ENCODE measurements at places on chromosomes 13 and 19. TPM values are rescaled to one million over a fixed set of nuclear protein-coding genes. Genes with fewer than 3 reads are reported as not detected.

Gene RGL3
- polyA plus RNA-seq = 6.5 TPM

DNA sequence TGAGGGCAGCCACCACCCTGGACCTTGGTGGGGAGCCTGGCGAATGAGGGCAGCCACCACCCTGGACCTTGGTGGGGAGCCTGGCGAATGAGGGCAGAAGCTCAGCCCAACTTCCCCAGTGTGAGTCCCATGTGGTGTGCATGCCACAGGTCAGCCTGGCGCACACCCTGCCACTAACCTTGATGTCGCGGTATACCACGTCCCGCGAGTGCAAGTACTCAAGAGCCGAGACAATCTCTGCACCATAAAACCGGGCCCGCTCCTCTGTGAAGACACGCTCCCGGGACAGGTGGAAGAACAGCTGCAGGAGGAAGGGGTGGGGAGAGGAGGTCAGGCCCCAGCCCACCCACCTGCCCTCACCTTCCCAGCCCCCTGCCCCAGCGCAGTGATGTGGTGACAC is 11.3 kb upstream of the CCNP start:
- no peak for DNase-seq

- DNase-seq = no peak
Measured at GRCh38 chr13:97259798-97260714, 37.9 kb downstream of the MBNL2 start.

DNA sequence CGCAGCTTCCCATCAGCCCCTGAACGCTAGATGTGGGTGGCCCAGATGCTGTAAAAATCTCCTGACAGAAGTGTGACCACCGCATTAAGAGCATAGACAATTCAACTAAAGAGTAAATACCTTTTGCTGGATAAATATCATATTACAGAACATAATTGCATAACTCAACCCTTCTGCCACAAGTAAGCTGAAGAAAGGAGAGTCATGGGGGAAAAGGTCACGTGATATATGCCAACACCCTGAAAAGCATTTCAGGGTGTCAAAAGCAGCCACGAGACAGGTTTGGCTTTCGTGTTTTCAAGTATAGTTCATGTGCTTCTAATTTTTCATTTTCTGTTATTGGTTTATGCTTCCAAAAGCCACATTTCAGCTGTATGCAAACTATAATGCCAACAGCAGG is 71.3 kb downstream of the LHFPL6 start:
- no peak for DNase-seq

DNA sequence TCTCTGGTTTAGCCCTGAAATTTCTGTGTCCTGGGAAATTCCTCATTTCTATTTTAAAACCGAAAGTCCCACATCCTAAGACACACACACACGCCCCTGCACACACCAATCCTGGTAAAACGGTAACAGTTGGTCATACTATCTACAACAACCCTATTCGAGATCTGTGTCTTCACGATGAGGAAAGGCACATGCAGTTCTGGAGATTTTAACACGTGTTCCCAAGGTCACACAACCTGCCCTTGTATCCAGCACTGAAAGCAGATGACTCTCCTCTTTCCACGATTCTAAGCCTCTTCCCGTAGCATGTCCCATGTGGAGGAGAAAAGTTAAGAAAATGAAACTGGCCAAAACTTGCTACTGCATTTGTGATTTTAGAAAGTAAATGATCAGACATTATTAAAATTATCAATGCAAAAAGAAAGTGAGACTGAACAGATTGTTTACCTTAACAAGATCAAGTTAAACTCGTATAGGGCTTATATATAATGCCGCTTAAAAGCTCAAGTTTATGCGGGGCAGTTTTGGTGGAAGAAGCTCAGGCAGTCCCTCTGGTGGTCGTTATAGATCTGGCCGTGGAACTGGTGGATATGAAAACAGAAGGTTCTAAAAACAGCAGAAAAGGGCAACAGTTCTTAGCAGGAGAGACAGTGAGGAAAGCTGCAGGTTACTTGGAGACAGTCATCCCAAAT is 32.7 kb downstream of the VSTM1 start:
- no peak for DNase-seq

DNA sequence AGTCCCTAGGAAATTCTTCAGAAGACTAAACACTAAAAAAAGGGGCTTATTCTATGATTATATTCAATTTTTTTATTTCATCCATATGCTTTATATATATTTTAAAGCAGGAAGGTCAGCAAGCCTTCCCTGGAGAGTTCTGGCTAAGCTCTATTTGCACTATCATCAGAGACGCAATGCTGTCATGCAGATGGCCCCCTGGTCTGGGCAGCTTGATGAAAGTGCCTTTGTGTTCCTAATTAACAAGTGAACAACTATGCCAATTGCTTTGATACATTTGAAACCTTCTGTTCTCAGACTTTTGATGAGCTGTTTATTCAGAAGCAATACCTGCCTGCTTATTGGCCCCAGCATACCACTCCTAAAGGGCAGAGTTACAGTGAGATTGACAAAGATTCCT is 1344.6 kb downstream of the OLFM4 start:
- no peak for DNase-seq

DNA sequence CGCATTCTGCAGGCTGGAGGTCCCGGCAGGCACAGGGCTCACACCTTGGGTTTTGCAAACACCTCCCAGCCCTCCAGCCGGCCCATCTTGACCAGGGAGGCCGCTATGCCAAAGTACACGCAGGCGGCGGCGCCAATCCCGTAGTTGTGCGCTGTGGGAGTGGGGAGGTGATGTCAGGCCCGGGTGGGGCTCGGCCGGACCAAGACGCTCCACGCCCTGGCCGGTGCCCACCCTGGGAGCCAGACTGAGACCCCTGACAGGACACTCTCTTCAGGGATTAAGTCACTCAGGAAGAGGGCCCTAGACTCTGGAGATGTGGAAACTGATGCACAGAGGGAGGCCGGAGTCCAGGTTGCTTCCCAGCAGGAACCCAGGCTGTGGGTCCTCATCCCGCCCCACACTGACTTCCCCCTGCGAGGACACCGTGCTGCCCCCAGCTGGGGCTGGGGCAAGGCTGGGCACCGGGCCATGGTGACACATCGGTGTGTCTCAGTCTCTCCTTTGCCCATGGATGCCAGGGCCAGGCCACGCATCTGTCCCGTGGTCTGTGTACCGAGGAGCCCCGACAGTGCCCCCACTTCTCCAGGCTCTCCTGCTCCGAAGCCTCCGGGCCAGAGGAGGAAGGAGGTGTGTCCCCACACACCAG is 8.8 kb downstream of the NDUFA11 start:
- DNase-seq = no peak

GRCh38 chr19:30696514-30696913 is 324.3 kb downstream of the ZNF536 start:
- DNase-seq = no peak

GRCh38 chr13:81203783-81204182 is 862.9 kb upstream of the SPRY2 start:
- no peak for DNase-seq

- DNase-seq = no peak
Measured at GRCh38 chr19:49591731-49592485, 926 bp downstream of the PRR12 start.

Gene SERP2
- 5.7 TPM for polyA plus RNA-seq

DNA sequence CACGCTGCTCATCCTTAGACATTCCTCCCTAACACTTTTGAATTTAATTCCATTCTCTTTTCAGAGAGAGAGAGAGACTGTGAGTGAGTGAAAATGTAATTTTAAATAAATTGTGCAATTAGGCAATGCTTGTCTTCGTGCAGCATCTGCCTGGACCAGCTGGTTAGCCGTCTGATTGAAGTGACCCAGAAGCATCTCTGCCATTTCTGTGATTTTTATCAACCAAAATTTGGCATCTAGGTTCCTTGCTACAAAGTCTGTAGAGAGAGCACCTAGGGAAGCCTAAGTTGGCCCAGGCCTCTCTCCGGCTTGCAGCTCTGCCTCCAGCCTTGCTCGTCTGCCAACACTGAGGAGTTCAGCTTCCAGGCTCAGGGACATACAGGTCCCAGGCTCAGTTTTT is 138.6 kb upstream of the GPR12 start:
- no peak for DNase-seq

Gene FPR3
- polyA plus RNA-seq = 5.8 TPM

DNA sequence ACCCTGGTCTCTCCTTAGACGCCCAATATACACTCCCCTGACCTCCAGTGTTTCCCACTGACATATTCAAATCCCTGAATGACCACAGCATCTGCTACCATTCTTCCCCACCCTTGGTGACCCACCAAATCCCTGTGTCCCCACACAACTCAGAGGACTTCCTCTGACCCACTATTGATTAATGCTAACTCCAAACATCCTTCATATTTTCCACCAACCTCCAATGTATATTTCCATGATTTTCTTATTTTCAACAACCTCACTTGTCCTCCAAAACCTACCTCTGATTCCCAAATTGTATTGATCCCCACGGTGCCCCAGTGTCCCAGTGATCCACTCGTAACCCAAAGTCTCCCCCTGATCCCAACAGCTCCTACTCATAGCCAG is 526 bp upstream of the DMWD start:
- no peak for DNase-seq

DNA sequence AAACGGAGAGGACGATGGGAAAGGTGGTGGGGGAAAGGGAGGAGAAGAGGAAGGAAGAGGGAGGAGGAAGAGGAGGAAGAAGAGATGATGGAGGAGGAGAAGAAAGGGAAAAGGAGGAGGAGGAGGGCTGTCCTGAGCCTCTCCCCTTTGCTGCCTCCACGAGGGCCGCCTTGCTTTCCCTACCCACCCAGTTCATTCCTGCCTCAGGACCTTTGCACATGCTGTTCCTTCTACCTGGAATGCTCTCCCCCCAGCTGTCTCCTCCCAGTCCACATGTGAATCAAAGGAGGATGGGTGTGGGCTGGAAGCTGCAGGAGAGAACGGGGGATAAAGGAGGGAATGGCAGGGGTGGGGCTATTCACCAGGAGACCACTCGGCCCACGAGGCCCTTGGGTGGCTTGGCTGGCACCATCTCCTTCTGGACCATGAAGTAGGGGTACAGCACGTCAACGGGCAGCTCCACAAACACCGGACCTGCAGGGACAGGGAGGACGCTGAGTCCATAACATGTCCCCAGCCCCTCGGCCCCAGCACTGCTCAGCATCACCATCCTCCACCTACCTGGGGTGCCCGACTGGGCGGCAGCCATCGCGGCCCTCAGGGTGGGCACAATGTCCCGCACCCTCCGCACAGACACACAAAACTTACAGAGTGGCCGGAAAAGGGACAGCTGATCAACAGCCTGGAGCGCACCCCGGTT is 15.3 kb downstream of the SYDE1 start:
- no peak for DNase-seq

Gene CD209
- polyA plus RNA-seq = 5.3 TPM

Gene NKPD1
- 0.37 TPM for polyA plus RNA-seq

Gene IGFL3
- not detected for polyA plus RNA-seq

GRCh38 chr19:41323430-41324125 is 13.6 kb downstream of the CCDC97 start:
- DNase-seq = no peak

DNA sequence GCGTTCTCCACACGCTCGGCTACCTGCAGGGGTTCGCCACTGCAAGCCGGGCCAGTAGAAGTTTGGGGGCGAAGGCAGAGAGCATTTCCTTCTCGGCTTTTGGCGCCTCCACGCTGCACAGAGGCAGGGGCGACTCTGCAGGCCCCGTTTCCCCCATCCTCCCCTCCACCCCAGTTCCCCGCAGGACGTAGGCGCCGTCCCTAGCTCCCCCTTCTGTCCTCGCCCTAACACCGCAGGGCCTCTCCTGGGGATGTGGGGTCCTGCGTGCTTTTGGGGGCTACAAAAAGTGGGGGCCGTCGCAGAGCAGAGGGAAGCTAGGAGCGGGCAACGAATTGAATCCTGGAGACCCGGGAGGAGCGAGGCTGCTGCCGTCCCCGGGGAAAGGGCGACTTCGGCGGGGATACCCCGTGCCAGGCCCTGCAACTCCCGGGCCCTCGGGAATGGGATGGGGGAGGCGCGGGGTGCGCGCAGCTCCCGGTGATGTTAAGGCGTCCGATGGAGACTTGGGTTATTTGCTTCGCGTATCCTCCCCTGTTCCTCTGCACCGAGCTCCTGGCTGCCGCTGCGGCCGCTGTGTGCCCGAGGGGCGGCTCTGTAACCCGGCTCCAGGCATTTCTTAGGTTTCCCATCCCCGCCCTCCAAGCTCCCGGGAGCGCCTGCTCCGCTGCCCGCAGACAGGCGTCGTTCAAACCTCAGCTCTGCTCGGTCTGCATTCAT is 255.9 kb upstream of the SOX21 start:
- no peak for DNase-seq

DNA sequence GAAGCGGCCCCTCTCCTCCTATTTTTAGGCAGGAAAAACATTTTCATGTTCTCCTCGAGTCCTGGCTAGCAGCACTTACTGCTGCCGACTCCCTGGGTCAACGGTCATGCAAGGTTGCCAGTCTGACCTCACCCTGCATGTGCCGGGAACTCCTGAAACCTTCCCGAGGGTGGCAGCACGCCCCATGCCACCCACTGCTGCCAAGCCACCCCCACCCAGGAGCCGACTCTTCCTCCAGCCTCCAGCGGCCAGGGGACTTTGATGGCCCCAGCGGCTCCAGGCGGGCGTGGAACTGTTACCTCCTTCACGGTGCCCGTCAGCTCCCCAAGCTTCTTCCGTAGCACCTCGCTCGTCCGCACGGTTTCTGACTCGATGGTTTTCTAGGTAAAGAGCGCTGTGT is 8.7 kb downstream of the TIMM44 start:
- no peak for DNase-seq

Gene CAPN12
- polyA plus RNA-seq = 3.2 TPM

Gene F2RL3
- polyA plus RNA-seq = 5.4 TPM

Gene CEACAM6
- polyA plus RNA-seq = not detected

GRCh38 chr13:60662595-60662994 is 265.6 kb downstream of the TDRD3 start:
- DNase-seq = no peak

- no peak for DNase-seq
Measured at GRCh38 chr19:47020992-47021496, 1.4 kb downstream of the NPAS1 start.

DNA sequence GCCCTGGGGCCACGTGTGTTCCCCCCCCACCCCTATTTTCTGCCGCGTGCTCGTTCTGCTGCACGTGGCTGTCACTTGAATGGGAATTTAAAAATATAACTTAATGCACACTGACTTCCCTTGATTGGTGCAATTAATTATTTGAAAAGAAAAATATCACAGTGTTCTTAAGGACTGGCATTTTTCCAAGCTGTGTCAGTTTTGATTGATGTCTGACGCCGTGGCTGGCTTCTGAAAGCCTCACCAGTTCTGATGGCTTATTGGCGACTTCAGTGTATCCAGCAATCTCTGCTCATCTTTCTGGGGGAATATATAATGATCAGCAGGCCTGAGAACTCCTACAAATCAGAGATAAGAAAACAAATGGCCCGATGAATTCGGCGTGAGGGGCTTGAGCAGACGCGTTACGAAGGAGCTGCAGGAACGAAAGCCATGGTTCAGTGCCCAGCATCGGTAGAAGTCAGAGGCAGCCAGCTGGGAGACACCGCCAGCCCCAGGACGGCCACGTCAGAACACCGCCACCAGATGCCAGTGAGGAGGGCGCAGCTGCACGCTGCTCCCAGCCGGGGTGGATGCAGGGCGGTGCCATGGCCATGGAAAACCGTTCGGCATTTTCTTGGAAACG is 111.2 kb downstream of the KDM4B start:
- DNase-seq = no peak

Gene MPHOSPH8
- 34.3 TPM for polyA plus RNA-seq

GRCh38 chr13:78602561-78603239 is 652 bp downstream of the POU4F1 start:
- no peak for DNase-seq

Gene BCL2L12
- polyA plus RNA-seq = 23.6 TPM

Gene FFAR2
- polyA plus RNA-seq = 0.05 TPM

Gene ZNF729
- not detected for polyA plus RNA-seq

GRCh38 chr13:98279473-98280175 is 102.6 kb upstream of the RNF113B start:
- DNase-seq = no peak

GRCh38 chr13:109785892-109786450 is 412 bp downstream of the IRS2 start:
- no peak for DNase-seq

GRCh38 chr19:56101746-56102535 is 19.2 kb downstream of the ZNF787 start:
- no peak for DNase-seq

Measured in urinary bladder (tissue), 4 donors.